ENCODE measurements at places on chromosomes 5 and 9.

DNA sequence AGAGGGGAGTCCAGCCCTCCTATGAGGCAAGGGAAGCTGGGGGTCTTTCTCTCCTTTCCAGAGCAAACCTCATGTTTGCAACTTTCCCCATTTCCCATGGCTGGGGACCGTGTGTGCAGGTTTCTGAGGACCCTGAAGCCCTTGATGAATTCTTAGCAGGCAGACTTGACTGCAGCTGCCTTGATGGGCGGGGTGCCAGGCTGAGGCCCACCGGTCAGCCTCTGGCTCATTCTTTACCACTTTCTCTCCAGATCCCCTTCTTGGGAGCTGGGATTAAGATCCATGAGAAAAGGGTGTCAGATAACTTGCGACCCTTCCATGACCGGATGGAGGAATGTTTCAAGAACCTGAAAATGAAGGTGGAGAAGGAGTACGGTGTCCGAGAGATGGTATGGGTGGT lies 30.0 kb upstream of the FOXI1 start:
- no peak for DNase-seq

DNA sequence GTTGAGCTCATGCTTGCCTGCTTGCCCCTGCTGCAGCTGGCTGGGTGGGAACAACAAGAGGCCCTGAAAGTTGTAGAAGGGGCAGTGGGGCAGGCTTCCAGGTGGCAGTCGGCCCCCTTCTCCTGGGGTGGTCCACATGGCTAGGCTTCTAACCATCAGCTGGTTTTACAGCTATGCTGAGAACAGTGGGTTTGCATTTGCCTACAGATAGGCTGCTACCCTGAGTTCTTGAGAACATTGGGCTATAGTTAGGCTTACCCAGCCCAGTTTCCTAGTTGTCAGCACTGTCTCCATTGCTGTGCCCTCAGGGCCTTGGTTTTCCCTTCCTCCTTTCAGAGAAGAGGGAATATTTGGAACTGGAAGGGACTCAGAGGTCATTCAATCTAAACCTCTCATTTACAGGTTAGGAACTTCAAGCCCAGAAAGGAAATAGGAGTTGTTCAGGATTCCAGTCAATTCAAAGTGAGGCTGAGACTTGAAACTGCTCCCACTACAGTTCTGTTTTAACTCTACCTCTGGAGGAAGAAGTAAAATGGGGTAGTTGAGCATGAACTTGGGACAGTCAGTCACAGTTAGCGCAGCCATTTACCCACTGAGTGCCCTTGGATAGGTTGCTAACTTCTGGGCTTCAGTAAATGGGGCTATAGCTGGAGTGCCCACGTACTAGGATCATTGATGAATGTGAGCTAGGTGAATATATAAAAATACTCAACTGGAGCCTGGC lies 11.5 kb downstream of the LARP1 start:
- no peak for DNase-seq

- DNase-seq = no peak
Observed at GRCh38 chr5:68389618-68390017, 174.1 kb downstream of the PIK3R1 start.

GRCh38 chr5:151264113-151264512 lies 11.1 kb downstream of the GM2A start:
- no peak for DNase-seq

- no peak for DNase-seq
Observed at GRCh38 chr9:5851445-5851844, 18.5 kb upstream of the ERMP1 start.

GRCh38 chr9:135592331-135592590 lies 30.7 kb downstream of the PAEP start:
- DNase-seq = no peak

DNA sequence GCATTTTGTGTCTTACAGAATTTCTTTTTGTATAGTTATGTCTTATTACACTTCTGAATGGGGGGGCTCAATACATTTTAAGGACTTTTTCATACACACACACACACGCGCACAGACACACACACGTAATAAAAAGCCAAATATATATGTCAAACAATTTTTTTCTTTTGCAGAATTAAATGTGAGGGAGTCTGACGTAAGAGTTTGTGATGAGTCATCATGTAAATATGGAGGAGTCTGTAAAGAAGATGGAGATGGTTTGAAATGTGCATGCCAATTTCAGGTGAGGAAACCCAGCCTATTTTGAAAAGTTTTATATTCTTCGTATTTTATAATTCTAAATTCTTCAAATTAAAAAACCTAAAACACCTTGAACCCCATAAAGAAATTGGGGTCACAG lies 25.6 kb downstream of the TMEFF1 start:
- DNase-seq = no peak

GRCh38 chr5:57529864-57530263 lies 47.3 kb upstream of the ACTBL2 start:
- DNase-seq = no peak

DNA sequence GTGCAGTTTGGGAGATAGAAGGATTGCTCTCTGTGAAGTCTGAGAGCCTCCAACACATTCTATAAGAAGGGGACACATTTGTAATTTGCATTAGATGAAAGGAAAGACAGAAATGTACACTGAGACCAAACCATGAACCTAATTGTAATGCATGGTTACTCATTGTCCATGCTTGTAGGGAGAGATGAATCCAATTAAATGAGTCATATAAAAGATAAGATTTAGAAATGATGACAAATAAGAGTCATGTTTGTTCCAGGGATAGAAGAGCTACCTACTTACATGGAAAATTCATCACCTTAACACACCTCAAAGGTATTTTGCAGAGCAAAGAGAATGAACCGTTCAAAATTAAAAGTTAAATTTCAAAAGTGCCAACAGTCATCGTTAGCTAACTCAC lies 85.1 kb downstream of the FBXL7 start:
- DNase-seq = no peak

DNA sequence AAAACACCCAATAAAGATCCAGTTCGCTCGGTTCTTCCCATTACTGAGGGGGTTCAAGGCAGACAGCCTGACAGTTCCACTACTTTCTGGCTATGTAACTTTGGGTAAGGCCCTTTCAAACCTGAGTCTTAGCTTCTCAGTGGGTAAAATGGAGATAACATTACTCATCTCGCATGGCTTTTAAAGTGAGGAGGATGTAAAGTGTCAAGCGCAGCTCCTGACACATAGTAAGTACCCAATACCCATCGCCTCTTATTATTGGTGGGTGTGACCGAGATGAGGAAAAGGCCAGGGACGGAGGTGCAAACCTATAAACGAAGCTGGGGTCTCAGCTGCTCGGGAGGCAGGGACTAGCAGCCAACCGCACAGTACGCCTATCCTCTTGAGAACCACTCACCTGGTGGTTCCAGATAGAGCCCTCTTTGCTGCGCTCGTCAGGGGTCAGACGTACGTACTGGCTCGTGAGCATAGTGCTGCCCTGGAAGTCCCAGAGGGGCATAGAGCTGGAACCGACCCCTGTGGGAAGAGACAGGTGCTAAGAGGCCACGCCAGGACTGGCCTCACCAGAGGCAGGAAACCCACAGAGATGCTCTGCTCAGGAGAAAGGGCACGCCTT lies 584 bp downstream of the LMAN2 start:
- DNase-seq = no peak

GRCh38 chr9:131657940-131658339 lies 81.9 kb downstream of the RAPGEF1 start:
- no peak for DNase-seq

- DNase-seq = no peak
Observed at GRCh38 chr5:6480133-6481051, 31.7 kb downstream of the UBE2QL1 start.

DNA sequence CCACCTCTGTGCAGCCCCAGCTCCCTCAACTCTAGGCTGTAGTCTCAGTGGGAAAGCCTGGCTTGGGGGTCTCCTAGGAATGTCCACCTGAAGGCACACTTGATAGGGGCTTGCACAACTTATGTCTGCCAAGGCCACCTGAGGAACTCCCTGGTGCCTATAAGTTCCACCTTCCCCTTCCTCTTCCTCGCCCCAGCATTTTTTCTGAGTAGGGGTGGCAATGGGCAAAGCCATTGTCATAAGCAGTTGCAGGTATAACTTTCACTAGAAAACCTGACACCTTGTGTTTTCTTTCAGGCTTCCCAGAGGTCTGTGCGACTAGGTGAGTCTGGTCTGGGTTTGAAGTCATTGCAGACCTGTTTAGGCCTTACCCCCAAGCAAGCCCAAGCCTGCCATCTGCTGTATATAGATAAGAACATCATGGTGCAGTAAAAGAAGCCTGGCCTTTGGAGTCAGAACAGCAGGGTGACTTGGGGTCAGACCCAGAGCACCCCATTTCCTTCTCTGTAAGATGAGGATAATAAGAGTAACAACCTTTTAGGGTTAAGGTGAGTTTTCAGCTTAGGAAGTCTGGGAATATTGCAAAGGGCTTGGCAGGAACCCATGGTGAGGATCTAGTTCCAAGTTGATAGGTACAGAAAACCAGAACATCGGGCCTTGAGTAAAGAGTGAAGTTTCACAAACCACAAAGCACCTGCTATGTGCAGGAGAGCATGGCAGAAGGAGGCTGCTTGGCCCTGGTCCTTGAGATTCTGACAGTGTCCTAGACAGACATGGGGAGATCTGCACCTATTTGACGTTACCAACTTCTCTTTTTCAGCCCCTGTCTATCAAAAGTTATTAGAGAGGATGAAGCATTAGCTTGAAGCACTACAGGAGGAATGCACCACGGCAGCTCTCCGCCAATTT lies 33.8 kb downstream of the TGFBI start:
- peak; percentile 57 for DNase-seq

- DNase-seq = no peak
Observed at GRCh38 chr5:87097664-87098063, 170.0 kb upstream of the RASA1 start.

GRCh38 chr5:16486711-16487111 lies 21.1 kb upstream of the ZNF622 start:
- DNase-seq = no peak

- DNase-seq = no peak
Observed at GRCh38 chr9:9951556-9952160, 661.1 kb downstream of the PTPRD start.

- DNase-seq = no peak
Observed at GRCh38 chr5:94188725-94189124, 429.7 kb downstream of the KIAA0825 start.

- DNase-seq = peak; percentile 24
Observed at GRCh38 chr9:4489562-4489918, 728 bp upstream of the SLC1A1 start.

DNA sequence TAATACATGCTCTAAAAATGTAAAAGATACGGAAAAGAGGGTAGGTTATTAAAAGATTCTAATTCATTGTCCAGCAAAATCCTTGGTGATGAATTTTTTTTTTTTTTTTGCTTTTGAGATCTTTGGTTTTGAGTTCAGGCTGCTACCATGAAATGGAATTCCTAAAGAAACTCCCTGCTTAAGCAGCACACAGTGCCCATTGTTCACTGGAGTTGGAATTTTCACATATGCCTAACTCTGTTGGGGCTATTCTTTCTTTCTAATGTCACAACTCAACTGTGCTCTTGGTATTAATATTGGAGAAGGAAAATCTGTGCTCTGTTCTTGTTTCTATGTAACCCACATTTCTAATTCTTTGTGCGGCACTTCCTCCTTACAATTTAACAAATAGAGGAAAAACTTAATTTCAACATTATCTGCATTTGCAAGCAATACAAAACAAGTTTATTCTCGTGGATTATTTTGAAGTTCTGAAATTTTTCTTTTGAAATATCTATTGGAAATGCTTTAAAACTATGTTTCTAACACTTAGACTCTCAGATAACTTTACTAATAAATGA lies 21.6 kb downstream of the MATR3 start:
- DNase-seq = no peak

DNA sequence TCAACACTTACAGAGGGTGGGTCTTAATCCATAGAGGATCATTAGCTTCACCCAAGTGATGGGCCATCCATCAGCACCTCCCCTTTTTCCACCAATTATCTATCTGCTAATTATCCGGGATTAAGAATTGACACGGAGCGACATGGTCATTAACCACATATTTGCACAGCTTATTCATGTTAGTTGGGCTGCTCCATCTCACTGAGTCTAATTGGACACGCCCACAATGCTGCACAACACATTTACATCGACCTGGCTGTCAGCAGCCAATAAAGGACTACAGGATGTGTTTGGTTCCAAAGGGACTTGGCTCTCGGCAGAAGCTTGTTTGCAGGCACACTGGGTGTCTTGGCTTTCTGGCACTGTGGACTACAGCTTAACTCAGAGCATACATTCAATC lies 21.6 kb downstream of the FOXE1 start:
- no peak for DNase-seq

DNA sequence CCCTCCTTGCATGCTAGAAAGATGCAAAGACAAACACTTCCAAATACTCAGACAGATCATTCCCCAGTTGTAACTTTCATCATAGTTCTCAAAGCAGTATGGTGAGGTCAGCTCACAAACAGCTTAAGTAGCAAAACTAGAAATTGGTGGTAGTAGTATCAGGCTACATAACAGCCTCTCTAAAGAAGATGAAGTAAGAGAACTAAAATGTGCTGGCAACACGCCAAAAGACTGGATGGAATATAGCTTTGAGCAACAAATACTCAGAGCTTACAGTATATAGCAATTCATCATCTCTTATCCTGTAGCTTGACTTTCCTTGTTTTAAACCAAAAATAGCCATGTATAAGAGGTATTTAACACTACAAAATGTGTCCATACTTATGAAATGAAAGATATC lies 7.5 kb downstream of the PFDN1 start:
- peak; percentile 85 for DNase-seq
